Neural progenitor cell (in vitro differentiated cells): ENCODE measurements at places on chromosomes 2 and 18. TPM values are rescaled to one million over a fixed set of nuclear protein-coding genes. Genes with fewer than 3 reads are reported as not detected.
A peak's percentile ranks its signal among the peaks of the same experiment; 100 is the strongest.

DNA sequence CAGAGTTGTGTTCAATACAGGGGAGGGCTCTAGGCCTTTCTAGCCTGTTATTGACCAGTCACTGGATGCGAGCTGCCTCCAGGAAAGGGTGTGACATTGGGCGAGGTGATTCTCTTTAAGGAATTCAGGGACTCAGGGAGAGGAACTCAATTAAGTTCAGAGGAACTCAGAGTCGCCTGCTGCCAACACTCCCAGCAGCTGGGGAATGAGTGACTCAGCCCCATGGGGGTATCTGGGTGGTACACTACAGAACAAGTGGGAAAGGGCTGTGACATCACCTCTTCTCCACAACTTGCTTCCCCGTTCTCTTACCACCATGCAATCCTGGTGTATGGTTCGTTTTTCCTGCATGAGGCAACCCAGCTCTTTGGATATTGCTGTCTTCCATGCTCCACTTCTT is 50.4 kb upstream of the CYRIA start:
- no peak for DNase-seq

- DNase-seq: no peak
Measured at GRCh38 chr2:20585359-20585709, 65.6 kb downstream of the HS1BP3 start.

- no peak for DNase-seq
Measured at GRCh38 chr2:17228461-17228860, 289.8 kb downstream of the RAD51AP2 start.

GRCh38 chr18:59208602-59209125 is 11.3 kb upstream of the GRP start:
- no peak for DNase-seq

- no peak for DNase-seq
Measured at GRCh38 chr2:60260639-60261296, 292.7 kb downstream of the BCL11A start.

- no peak for DNase-seq
Measured at GRCh38 chr18:57343833-57344232, 8.5 kb upstream of the ST8SIA3 start.

DNA sequence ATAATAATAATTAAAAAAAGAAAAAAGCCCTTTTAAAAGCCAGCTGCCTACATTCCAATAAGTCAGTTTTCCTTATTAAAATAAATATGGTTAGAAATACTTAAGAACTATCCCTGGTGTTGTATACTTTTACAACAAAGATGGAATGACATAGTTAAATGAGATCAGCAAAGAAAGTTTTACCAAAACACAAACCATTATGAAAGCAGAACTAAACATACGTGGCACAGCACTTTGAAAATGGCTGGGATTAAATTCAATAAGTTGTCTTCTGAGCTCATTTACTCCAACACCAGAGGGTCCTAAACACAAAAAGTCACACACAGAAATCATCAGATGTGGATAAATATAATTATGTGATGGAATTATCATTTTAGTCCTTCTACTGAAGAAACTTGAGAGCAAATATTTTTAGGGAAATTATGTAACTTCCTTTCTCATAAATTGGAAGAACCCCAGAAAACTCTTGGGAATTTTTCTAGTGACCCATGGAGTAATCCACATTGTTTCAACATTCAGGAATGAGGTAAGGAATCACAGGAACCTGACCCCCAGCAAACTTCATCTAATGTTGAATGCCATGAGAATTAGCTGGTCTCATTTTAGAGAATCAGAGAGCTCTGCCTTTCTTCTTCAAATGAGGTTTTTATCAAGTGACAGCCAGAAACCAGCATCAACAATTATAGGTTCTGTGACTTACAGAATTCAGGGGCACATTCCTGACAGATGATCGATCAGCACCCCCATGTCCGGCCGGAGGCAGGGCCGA is 11.5 kb upstream of the TMEM237 start:
- no peak for DNase-seq

DNA sequence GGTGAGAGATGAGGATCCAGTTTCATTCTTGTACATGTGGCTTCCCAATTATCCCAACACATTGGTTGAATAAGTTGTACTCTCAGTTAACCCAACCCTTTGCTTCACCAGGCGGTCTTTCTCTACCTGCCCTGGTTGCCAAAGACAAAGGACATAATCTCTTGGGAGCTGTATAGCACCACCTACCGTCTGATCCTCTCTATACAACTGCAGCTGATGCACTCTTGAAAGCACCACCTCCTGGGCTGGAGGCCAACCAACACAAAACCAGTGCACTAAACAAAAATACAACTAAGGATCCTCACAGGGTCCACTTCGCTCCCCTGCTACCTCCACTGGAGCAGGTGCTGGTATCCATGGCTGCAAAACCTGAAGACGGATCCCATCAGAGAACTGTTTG is 473.6 kb upstream of the NRXN1 start:
- DNase-seq: peak; percentile 2

Gene SMAD4
- 168 and 310 TPM in 2 replicates for total RNA-seq

Gene SLC25A12
- total RNA-seq: 1.4 and 2.3 TPM in 2 replicates
